ENCODE measurements at places on chromosomes 16 and 17.

DNA sequence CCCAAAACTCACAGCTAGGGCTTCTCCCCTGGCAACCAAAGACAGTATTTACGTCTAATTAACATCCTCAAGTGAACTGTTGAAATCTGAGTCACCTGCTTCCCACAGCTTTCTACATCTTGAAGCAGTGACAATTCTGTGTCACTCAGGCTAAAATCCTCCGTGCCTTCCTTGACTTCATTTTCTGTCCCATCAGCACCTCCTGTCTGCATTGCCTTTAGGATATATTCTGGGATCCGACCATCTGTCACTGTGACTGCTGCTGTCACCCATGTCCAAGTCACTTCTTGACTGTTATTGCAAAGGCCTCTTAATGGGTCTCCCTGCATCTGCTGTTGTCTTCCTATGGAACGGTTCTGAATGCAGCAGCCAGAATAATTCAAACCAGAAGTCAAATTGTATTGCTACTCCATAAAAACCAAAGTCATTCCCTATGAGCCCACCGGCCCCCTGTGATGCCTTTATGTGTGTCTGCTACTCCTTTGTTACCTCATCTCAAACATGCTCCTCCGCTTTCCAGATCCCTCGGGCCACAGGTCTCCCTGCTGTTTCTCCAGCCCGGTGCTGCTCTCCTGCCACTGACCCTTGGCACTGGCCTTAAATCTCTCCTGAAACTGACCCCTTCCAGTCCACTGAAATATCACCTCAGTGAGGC is 56.9 kb downstream of the WWP2 start:
- DNase-seq = no peak

- DNase-seq = no peak
These were observed 645 bp upstream of the ELMO3 start for GRCh38 chr16:67198238-67198734.

DNA sequence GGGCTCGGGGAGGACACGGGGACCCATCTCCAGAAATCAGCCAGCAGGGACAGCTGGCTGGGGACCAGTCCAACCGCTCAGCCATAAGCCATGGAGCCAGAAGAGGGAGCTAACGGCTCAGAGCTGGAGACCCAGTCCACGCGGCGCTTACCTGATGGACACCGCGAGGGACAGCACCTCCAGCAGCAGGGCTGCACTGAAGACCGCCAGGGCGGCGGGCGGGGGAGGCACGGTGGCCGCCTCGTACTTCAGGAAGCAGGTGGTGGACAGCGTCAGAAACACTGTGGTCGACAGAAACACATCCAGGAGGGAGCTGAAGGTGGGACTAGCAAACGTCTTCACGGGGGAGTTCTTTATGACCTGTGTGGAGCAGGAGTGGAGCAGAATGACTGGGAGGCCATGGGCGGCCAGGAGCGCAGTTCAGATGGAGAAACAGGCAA is 102.6 kb upstream of the CREBBP start:
- no peak for DNase-seq

- no peak for DNase-seq
These were observed 4.8 kb upstream of the BLMH start for GRCh38 chr17:30296499-30297080.

GRCh38 chr17:2194889-2195335 is 108.7 kb downstream of the SMG6 start:
- DNase-seq = no peak

DNA sequence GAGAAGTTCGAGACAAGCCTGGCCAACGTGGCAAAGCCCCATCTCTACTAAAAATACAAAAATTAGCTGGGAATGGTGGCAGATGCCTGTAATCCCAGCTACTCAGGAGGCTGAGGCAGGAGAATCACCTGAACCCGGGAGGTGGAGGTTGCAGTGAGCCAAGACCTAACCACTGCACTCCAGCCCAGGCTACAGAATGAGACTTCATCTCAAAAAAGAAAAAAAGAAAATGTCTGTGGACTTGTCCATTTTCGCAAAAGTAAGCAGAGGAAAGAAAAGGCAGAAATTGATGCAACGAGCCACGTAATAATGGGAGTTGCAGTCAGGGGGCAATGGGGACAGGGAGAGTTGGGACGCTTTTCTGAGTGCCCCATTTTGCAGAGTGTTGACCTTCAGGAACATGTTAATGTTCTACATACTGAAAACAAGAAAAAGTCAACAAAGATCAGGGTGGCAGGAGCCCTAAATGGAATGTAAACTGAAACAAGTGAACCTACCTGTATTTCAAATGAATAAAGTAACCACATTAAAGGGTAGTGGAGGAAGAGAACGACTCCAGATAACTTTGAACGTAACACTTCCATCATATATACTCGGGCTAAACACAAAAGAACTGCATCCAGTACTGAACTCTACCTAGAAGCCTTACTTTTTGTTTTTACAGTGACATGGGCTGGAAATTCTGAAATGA is 76.4 kb downstream of the CNGB1 start:
- no peak for DNase-seq

DNA sequence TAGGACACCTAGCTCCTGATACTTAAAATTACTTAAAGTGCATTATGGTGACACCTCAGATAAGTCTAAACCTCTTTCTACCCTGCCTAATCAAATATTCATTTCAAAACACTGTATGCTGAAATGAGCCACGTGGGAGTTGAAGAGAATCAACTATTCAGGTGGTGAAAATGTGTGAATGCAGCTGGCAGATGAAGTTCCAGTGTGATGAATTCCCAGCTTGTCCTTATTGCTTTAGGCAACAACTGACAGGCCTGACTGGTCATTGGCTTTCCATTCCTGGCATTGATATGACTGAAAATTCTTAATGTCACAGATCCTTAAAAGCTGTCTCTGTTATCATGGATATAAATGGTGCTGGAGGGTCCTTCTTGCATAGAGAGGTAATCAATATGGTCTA is 301.9 kb upstream of the TBX2 start:
- DNase-seq = no peak

- no peak for DNase-seq
These were observed 195.5 kb downstream of the RAB11FIP4 start for GRCh38 chr17:31586946-31587345.

DNA sequence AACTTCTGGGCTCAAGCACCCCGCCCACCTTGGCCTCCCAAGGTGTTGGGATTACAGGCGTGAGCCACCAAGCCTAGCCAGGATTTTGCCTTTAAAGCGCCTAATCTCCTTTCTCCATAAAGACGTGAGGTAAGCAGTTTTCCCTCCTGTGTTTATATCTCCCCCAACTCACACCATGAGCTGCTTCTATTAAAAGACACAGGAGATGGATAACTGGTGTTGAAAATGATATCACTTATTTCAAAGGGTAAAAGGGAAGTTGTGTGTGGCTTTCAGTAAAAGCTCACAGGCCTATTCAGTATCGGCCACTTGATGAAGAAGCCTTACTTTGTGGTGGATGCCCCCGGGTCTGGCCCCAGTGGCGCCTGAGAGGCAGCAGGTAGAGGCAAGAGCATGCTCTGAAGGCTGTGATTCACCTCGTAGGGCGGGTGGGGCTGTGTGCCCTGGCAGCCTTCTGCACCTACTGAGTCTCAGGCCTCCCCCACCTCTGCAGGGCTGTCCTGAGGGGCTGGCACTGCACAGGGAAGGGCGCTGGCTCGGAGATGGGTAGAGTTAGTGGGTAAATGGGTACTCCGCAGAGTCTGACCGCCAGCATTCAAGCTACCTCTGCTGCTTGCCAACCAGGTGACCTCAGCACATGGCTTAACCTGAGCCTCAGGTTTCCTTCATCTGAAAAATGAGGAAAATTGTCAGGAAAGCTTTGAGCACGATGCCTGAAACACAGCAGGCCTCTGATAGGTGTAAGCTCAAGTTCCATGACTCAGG is 146.8 kb downstream of the CLEC16A start:
- no peak for DNase-seq

- peak; percentile 20 for DNase-seq
These were observed 331 bp upstream of the CCDC92B start for GRCh38 chr17:2749784-2750181.

DNA sequence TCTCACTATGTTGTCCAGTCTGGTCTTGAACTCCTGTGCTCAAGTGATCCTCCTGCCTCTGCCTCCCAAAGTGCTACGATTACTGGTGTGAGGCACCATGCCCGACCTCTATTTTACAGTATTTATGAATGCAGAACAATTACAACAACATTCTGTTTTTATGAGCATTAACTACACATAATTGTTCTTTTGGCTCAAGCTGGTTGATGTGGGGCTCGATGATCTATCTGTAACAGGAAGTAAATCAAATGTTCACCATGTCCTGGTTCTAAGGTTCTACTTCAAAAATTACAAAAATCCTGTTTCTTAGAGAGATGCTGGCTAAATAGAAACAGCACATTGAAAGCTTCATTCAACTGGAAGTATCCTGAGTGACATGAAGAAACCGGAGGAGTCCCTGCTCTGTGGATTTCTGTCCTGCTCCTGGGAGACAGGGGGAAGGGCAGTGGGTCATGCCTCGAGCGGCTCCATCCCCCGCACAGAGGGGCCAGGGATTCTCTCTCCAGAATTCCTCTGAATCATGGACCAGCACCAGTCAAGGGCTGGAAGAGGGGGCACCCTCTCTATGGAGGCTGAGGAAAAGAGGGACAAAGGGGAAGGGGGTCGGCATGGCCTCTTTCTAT is 31.5 kb downstream of the FA2H start:
- no peak for DNase-seq

Measured in T1000 (cell line).